ENCODE measurements at places on chromosomes 4 and X.

DNA sequence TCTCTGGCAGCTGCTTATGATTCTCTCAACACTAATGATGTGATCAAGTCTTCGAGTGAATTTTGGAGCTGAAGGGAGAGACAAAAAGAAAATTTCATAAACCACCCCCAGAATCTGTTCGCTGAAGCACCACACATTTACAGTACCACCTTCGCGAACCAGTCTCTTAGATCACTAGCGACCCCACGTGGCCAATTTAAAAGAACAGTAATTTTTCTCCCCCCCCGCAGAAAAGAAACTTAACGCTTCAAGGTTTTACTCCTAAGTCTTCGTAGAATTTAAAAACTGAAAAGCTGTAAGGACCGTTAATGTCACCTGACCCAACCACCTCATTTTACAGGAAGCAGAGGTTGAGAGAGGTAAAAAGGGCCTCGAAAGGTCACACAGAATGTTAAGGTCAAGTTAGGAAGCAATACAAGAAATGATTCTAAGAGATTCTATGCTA lies 187.5 kb downstream of the QDPR start:
- DNase-seq: peak; percentile 50

DNA sequence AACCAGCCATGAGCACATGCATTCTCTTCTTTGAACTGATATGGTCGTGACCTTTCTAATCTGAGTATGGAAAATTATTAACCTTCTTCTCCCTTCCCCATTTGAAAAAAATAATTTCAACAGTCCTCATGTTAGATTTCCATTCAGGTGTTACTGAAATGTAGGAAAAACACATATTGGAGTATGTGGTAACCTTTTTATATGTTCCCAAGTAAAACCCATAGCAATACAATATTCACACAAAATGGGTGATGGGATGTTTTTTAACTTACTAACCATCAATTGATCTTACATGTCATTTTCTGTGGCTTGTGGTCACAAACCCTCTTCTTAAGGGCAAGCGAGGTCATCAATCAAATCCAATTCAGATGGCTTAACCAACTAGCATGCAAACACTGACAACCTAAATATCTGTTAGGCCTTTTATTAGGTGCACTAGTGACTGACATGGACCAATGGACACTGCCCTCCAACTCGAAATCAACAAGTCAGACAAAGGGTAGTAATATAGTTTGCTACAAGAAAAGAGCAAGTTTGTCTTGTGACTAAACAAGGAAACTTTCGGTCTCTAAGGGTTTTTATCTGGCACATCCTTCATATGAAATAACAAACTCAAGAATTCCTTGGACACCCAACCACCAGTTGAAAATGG lies 74.3 kb downstream of the CAMK2D start:
- DNase-seq: peak; percentile 45

- no peak for DNase-seq
Observed at GRCh38 chr4:1869530-1870327, 1.5 kb upstream of the NSD2 start.

- DNase-seq: no peak
Observed at GRCh38 chr4:107858158-107858742, 33.5 kb downstream of the SGMS2 start.

- DNase-seq: no peak
Observed at GRCh38 chr4:47071901-47072341, 40.6 kb downstream of the GABRB1 start.

- DNase-seq: no peak
Observed at GRCh38 chr4:168555437-168555836, 58.6 kb downstream of the PALLD start.

DNA sequence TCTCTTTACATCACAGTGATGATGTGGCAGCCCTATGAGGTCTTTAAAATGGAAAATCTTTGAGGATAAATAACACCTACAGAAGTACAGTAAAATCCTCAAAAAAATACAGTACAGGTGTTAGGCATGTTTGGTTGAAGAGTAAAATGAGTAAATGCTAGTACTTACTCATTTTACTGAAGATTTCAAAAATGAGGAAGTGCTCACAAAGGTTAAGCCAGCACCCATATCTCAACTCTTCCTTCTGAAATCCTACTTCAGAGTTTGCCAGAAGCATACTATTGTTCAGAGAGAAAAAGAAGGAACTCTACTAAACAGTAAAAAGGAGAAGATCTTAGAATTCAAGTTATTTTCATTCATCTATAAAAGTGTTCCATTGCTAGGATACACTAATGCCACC lies 130.9 kb downstream of the CBR4 start:
- DNase-seq: no peak

- no peak for DNase-seq
Observed at GRCh38 chr4:99504804-99505502, 5.9 kb upstream of the C4orf17 start.

DNA sequence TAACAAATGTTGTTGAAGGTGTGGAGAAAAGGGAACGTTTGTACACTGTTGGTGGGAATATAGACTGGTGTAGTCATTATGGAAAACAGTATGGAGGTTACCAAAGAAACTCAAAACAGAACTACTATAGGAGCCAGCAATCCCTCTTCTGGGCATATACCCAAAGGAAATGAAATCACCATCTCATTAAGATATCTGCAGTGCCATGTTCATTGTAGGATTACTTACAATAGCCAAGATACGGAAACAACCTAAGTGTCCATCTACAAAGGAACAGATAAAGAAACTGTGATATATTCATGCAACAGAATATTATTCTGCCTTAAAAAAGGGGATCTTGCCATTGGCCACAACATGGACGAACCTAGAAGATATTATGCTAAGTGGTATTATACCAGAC lies 22.2 kb downstream of the APBB2 start:
- DNase-seq: no peak

GRCh38 chr4:154982187-154983047 lies 201.3 kb downstream of the RBM46 start:
- peak; percentile 64 for DNase-seq

DNA sequence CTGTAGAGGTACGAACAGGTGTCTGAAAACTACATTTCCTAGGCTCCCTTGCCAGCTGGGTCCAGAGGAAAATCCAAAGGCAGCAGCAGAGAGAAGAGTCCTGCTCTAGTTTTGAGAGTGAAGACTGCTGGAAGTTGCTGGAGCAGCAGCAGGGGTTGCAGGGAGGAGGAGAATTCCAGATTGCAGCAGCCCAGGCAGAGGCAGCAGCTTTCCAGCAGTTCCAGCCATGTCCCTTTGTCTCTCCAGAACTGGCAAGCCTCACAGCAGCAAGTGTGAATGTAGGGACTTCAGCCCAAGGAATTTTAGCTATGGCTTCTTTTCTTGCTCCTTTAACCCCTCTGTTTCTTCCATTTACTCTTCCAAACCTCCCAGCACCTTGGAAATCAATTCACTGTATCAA lies 24.1 kb upstream of the STIM2 start:
- DNase-seq: no peak

DNA sequence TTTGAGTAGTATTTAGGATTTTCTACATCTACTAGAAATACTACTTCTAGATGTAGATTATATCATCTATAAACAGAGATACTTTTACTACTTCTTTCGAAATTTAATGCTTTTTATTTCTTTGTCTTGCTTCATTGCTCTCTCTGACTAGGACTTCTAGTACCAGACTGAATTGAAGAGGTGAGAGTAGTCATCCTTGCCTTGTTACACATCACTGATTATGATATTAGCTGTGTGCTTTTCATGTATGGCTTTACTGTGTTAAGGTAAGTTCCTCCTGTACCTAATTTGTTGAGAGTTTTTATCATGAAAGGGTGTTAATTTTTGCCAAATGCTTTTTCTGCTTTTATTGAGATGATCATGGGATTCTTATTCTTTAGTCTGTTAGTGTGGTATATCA lies 19.6 kb upstream of the IL2 start:
- no peak for DNase-seq

DNA sequence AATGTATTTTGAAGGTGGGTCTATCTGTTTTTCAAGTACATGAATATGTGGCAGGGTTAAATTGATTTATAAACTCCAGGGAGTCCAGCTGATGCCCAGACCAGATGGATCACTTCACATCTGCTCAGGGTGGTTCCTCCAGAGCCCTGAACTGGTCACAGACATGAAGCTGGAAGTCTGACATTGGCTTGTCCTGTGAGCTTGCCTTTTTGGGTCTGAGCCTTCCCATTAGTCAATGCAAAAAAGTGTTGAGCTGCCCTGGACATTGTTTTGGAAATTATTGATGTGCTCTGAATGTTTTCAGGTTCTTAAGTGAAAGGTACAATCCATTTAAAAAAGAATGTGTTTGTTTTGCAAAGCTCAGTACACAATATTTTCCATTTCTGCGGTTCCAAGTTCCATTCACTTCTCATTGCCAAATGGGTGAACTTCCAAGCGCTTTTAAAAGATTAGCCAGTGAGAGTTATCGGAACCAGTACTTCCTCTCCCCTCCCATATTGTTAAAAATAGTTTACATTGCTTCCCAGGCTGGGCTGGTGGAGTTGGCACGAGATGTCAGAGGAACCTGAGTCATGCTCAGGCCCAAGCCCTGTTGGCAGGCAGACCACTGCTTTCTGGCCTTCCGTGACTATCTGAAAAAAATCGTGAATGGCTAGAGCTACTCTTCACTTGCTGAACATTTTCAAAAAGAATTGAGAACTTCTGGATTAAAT lies 52.1 kb downstream of the PDGFRA start:
- no peak for DNase-seq

DNA sequence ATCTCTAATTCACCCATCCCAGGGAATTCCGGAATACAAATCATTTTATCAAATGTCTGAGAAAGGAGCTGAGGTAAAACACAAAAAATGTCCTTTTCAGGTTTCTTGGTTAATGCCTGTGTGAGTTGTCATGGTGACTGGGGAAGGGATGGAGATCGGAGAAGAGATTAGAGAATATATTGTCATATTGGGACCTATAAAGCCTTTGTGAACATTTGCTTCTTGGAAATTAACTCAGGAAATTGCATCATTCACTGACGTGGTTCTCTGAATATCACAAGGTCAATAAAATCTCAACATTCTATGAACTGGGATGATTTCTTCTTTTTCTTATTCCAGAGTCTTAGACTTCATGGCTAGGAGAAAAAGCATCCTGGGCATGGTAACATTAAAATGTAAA lies 174.8 kb upstream of the GLRA2 start:
- no peak for DNase-seq

DNA sequence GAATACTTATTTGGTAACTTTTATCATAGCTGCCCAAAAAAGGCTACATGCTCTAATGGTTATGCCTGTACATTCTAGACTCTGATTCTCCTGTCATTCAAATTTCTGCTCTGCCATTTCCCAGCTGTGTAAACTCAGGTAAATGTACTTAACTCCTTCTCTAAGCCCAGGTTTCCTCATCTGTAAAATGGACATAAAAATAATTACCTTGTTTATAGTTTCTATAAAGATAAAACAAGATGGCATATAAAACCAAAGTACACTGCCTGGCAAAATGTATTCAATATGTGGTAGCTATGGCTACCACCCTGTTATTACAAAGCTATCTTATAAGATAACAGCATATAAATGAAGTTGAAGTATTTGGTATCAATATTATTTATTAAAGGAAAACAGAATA lies 158.8 kb downstream of the PPARGC1A start:
- no peak for DNase-seq

DNA sequence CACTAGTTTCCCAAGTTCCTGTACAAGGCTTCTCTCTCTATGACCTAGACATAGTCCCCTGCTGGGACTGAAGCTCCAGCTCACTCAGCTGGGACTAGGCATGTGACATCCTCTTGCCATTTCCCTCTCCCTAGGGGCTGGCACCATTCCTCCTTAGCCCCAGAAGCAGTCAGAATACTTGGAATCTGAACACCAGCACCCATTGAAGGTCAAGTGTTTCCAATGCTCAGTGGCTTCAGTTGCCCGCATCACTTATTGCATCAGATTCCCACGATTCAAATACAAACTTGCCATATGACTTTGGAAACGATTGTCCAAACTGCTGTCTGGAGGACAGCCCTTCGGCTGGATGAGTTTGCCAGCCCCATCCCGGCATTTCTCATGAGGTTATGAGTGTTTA lies 65.5 kb upstream of the HOPX start:
- no peak for DNase-seq

GRCh38 chr4:663046-663437 lies 11.0 kb downstream of the ATP5ME start:
- DNase-seq: no peak

DNA sequence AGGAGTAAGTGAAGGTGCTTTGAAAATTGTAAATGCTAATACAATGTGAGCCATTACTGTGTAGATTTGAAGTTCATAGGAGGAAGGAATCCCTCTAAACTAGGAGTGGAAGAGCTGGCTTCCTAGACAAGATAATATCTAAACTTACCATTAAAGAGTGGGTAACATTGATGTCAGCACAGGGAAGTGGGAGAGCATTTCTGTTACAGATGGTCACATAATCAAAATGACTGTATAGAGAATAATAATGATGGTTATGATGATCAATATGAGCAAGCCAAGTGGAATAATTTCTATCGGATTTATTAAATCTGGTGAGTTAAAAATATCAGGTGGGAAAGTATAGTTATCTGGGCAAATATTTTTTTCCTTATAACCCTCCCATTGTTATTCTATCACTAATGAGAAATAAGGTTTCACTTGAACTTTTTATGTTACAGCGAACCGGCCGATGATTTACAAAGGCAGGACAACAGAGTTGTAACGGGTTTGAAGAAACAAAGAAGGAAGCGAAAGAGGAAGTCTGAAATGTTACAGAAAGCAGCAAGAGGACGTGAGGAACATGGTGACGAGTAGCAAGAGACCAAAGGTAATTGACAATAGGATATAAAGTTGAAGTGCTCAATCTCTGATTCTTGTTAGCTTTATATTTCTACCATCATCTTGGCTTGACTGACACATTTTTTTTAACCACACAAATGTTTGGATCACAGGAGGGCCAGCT lies 43.5 kb downstream of the FMR1NB start:
- no peak for DNase-seq

DNA sequence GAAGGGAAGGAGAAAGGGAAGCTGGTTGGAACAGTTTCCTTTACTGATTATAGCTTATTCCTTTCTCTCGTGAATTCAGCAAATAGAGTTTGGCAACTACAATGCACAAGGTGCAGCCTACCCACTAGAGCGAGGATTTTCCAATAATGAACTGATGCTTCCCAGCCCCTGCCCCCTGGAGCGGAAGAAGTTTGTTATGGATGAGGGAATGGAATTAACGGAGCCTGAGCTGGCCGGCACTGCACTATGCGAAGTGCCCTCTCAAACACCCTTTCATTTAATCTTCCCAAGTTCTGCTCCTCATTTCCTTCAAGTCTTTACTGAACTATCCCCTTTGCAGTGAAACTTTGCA lies 42.5 kb upstream of the CBR4 start:
- no peak for DNase-seq

DNA sequence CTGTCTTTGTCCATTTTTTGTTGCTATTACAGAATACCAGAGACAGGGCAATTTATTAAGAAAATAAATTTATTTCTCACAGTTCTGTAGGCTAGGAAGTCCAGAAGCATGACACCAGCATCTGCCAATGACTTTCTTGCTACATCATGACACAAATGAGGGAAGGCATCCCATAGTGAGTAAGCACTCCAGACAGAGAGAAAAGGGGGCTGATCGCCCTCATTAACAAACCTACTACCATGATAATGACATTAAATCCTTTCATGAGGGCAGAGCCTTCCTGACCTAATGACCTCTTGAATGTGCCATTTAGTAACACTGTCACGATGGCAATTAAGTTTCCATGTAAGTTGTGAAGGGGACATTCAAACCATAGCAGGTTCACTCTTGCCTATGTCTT lies 20.1 kb downstream of the CCDC149 start:
- DNase-seq: no peak

GRCh38 chr4:7532043-7532442 lies 97.3 kb upstream of the PSAPL1 start:
- DNase-seq: no peak
